ENCODE measurements at places on chromosomes 16 and 17. TPM values are rescaled to one million over a fixed set of nuclear protein-coding genes. Genes with fewer than 3 reads are reported as not detected.

The RUNDC3A gene
- 0.26 TPM for polyA plus RNA-seq

The KRTAP4-6 gene
- not detected for polyA plus RNA-seq

GRCh38 chr17:44794851-44795413, 35.2 kb downstream of the GJC1 start:
- DNase-seq = no peak
- H3K4me1 ChIP-seq = no peaks in the 10 kb centered on the region
- peaks cover 1% of the 10 kb centered on the region for H3K36me3 ChIP-seq
- H3K27me3 ChIP-seq = no peaks in the 10 kb centered on the region
- H3K4me3 ChIP-seq = no peak overlapping the region

DNA sequence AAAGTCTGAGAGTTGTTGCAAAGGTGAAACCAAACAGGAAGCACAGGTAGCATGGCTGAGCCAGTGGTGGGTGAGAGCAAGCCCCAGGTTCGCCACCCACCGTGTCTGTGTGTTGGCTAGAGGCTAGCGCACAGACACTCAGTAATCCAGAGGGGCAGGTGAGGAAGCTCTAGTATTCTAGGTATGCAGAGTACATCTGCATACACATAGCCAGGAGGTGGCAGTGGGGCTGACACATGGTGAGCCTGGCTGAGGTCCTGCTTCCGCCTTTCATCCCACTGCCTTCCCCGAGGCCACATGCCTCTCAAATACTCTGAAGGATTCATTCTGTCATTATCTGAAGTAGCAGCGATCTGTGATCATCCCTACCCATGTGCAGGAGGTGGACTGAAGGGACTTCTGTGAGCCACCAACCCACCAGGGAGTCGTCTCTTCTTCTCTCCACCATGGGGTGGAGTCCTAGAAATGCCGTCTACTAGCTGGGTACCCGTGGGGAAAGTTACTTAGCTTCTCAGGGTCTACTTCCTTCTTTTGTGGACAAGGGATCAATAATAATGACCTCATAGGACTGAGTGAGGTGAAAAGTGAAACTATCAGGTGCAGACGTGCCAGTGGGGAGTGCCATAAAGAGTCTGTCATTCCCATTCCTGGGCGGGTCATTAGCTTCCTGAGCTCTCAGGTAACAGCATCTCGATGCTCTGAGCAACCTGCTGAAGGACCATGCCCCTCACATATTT, 36.0 kb upstream of the ICAM2 start:
- no peak overlapping the region for H3K4me3 ChIP-seq
- H3K36me3 ChIP-seq = peaks cover 3% of the 10 kb centered on the region
- H3K27ac ChIP-seq = no peak overlapping the region
- H3K4me1 ChIP-seq = no peaks in the 10 kb centered on the region
- H3K27me3 ChIP-seq = no peaks in the 10 kb centered on the region

GRCh38 chr16:57994778-57995177, 5.7 kb downstream of the ZNF319 start:
- no peaks in the 10 kb centered on the region for H3K4me1 ChIP-seq
- DNase-seq = peak; percentile 83
- no peak overlapping the region for H3K27ac ChIP-seq
- no peaks in the 10 kb centered on the region for H3K36me3 ChIP-seq
- H3K27me3 ChIP-seq = no peaks in the 10 kb centered on the region

DNA sequence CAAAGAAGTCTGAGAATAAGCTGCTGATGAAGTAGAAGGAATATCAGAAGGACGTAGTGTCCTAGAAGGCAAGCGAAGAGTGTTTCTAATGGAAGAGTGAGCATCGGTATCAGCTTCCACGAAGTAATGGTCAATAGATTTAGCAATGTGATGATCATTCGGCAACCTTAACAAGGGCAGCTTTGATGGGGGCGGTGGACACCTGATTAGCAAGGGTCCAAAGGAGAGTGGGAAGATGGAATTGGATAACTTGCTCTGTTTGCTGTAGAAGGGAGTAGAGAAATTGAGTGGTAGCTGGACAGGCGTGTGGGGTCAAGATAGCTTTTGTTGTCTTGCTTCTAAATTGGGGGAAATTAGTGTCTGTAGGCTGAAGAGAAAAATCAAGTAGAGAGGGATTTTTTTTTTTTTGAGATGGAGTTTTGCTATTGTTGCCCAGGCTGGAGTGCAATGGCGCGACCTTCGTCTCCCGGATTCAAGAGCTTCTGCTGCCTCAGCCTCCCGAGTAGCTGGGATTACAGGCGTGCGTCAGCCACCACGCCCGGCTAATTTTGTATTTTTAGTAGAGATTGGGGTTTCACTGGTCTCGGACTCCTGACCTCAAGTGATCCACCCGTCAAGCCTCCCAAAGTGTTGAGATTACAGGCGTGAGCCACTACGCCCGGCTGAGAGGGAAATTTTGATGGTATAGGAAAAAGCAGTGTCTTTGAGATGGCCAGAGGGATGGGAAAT, 13.9 kb upstream of the HES7 start:
- no peak overlapping the region for H3K4me3 ChIP-seq
- no peak overlapping the region for H3K27ac ChIP-seq
- H3K4me1 ChIP-seq = peaks cover 1% of the 10 kb centered on the region
- peaks cover 25% of the 10 kb centered on the region for H3K36me3 ChIP-seq
- peak; percentile 68 for DNase-seq
- H3K27me3 ChIP-seq = no peaks in the 10 kb centered on the region

The SPECC1 gene
- 37.4 TPM for polyA plus RNA-seq
